CD4-positive, alpha-beta T cell treated with Interleukin-6 at 100 ng/mL for 8 hours (primary cell): ENCODE measurements at places on chromosomes 13 and 19.

GRCh38 chr13:86918682-86919081 is 752.5 kb upstream of the SLITRK5 start:
- no peak for DNase-seq

DNA sequence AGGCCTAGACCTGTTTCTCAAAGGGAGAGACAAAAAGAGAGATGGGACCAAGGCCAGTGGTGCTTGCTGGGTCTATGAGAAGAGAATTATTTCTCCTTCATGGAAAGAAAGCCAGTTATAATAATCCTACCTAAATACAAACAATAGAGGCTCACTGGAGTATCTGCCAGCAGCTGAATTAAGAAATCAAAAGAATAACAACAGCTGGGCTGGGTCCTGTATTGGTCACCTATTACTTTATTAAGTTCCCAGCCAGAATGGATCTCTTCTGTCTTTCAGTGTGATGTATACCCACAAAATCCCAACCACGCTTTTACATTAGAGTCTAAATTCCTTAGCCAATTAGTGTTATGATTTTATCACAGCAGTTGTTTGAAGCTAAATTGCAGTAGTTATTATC is 297.8 kb upstream of the DACH1 start:
- DNase-seq: no peak

GRCh38 chr19:29292562-29292961 is 79.6 kb upstream of the UQCRFS1 start:
- DNase-seq: no peak

GRCh38 chr13:36850790-36851438 is 31.9 kb downstream of the RFXAP start:
- no peak for DNase-seq

DNA sequence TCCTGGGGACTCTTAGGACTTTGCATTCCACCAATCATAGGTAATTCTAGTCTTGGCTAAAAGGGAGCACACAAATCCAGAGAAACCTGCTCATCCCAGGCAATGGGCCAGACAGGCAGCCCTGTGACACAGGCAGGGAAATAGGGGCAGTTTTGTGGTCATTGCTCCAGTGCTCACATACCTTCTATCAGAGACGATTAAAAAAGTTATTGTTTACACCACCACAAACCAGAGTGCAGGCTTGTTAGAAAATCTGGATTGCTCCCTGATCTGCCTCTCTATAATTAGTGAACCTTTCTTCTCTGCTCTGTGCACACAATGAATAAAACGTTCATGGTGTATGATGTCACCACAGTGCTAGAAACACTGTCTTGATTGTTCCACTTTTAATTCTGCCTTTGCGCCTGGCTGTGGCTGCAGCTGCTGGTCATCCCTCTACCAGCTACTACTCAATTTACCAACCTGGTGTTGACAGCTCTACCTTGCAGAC is 121.6 kb upstream of the SPATA13 start:
- no peak for DNase-seq

DNA sequence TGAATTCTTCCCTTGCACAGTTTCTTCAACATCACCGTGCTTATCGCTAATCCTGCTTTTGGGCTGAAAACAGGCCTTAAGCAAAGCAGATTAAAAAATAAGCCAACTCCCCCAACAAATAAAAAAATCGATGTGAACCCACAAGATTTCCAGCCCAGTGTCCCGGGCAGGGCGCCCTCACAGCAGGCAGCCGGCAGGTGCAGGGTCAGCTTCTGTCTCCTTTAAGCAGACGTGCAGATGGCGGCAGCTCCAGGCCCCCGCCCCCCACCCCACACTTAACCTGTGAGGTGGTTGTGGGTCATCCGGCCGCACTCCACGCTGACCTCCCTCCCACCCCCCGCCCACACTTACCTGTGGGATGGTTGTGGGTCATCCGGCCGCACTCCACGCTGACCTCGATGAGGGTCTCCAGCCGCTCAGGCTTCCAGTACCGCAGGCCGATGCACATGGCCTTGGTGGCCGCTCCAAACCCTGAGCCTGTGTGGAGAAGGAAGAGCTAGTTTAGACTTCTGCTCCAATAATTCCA is 19.8 kb downstream of the ADPRHL1 start:
- no peak for DNase-seq

GRCh38 chr13:39527961-39528660 is 74.9 kb downstream of the LHFPL6 start:
- no peak for DNase-seq

DNA sequence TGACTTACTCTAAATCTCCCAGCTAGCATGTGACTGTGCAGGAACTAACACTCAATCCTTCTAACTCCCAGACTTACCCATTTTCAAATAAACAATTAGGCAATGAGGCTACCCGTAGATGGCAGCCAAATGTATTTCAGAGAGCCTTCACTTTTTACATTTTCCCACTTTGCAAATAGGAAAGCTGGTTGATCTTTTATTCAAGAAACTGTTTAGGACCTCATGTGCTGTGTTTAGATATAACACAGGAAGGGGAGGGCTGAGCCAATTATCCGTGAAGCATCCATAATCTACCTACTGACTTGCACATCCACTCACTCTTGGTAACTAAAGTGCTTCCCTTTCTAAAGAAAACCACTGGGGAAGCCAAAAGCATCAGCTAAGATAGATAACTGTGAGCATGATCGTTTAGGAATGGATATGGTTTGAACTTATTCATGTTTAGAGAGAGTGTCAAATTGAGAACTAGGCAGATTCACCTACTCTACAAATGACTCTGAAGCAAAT is 33.4 kb downstream of the MBNL2 start:
- DNase-seq: no peak

DNA sequence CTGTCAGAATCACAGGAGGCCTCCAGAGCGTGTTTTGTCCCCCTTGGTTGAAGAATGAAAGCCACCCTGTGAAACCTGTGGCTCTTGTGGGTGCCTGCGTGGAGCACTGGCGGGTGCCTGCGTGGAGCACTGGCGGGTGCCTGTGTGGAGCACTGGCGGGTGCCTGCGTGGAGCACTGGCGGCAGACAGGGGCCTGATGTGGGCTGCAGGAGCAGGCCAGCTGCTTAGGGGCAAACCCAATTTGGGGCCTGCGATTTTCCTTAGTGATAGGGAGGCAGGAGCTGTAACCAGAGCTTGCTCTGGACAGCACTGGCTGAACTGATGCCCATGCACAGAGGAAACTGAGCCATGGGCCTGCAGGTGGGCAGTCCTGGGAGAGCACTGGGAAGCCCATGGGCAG is 24.3 kb downstream of the ARHGEF7 start:
- no peak for DNase-seq

DNA sequence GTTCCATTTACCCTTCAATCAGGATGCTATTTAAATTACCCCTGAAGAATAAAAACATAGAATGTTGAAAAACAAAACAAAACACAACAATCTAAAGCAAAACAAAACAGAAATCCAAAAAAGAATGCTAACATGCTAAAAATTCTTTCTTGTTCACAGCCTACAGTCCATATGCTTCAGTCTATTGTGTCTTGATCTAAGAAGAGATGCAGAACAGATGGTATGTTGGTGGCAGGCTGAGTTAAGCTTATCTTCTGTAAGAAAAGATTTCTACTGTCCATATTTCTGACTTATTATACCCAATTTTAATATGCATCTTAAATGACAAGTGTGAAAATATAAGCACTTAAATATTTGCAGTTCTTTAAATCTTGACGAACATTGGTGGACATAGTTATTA is 356.1 kb upstream of the SLITRK1 start:
- no peak for DNase-seq

GRCh38 chr13:105097521-105097920 is 1437.9 kb downstream of the EFNB2 start:
- no peak for DNase-seq

GRCh38 chr13:20043207-20043925 is 84.8 kb downstream of the ZMYM2 start:
- no peak for DNase-seq

- no peak for DNase-seq
Observed at GRCh38 chr13:27481766-27482165, 31.4 kb upstream of the MTIF3 start.

DNA sequence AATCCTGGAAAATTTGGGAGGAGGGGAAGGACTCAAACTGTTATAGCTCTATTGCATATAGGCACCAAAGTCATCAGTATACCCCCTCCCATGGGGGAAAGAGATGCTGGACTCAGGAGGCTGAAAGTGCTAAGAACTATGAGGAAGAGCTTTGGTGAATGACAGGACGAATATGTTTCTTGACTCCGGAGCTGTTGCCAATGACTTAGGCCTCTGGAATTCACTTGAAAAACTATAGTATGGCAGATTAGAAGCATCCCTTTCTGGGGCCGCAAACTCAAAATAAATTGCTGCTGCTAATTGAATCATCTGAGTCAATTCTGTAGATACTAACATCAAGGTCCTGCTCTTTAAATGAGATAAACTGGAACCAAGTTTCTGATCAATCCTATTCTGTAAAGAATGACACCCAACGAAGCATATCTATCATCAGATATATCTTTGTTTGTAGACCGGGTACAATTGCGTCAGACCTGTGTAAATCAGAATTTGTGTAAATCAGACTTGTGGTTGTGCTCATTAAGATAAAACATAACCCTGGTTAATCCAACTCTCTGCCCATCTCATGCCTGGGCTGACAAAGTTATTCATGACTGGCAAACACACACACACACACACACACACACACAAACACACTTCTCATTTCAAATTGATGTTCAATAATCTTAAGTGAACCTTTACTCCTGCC is 1793.8 kb upstream of the PCDH20 start:
- no peak for DNase-seq

- no peak for DNase-seq
Observed at GRCh38 chr13:29318741-29319140, 276.7 kb downstream of the SLC7A1 start.

GRCh38 chr19:13576726-13577125 is 70.4 kb upstream of the CACNA1A start:
- no peak for DNase-seq

DNA sequence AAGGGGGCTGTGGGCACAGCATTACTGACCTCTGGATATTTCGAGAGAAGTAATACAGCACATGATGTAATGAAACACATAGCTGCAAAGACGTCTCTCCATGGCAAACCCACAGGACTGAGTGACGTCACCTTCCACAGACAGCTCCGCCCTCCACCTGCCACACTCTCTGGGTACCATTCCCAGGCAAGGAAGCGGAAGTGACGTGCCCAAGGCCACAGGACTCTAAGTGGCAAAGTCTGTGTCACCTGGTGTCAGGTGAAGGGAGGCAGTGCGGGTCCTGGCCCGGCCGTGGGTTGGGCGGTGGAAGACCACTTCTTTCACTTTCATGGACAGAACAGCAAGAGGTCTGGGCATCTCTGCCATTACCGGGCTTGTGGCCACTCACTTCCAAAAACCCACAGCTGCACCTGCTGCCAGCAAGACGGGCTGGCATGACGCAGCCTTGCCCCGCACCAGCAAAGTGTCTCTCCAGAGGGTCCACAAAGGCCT is 6.8 kb upstream of the ADPRHL1 start:
- DNase-seq: no peak

- DNase-seq: no peak
Observed at GRCh38 chr13:105721016-105721415, 814.4 kb downstream of the EFNB2 start.

- no peak for DNase-seq
Observed at GRCh38 chr19:14786421-14786851, 8.1 kb upstream of the ADGRE2 start.

- DNase-seq: no peak
Observed at GRCh38 chr13:108700422-108701170, 71.2 kb downstream of the MYO16 start.

- DNase-seq: no peak
Observed at GRCh38 chr13:31476266-31476665, 263.1 kb upstream of the RXFP2 start.

DNA sequence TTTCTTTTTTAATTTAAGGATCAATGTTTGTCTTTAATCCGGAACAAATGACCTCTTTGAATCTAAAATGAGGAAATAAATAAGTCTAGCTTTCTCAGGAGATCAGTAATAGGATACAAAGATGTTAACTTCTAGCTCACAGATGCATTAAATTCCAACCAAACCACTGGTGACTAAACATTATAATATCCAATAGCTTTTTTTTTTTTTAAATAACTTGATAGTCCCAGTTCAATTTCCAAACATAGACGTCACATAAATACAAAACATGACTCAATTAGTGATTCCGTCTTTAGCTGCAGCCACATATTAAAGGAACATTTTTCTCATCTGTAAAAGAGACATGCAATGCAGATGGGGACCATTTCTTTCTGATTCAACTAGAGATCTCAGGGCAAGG is 390.5 kb upstream of the PCDH9 start:
- DNase-seq: no peak

- no peak for DNase-seq
Observed at GRCh38 chr19:29985196-29985595, 43.2 kb downstream of the URI1 start.

GRCh38 chr13:99374169-99374991 is 67.2 kb upstream of the GPR183 start:
- no peak for DNase-seq

DNA sequence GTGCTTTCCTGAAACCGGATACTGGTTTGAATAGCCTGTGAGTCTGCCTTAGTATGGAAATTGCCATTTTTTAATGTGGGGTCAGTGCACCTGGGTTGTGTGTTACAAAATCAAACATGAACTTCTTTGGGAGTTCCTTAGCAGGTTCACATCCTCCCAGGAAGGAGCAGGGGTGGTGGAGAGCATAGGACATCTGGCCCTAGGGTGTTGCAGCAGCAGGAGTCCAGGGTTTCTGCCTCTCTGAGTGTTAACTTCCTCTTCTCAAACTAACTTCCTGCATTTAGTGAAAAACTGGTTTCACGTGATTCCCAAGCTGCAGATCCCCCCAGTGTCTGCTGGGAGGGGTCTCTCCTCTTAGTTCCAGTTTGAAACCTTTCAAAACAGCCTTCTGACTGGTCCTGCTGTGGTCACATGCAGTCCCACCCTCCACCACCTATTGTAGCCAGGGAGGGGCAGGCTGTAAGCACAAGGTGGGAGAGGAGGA is 7.2 kb downstream of the RNASEH2B start:
- no peak for DNase-seq
